ENCODE measurements at places on chromosomes 3 and 15.

DNA sequence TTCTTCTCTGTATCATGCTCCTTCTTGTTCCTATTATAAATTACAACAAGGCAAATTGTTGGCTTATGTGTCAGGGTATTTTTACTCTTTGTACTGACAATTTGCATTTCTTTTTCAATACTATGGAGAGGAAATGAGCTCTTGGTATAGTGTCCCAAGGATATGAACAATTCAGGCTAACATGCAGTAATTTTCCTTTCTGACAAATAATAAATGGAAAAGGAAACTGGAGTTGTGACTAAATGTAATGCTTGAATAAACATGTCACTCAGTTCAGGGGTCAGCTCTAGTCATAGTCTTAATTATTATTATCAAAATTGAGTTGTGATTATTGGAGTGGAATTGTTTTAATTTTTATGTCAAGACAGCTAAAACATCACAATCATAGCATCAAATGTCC lies 256.0 kb upstream of the ZPLD1 start:
- no peak for DNase-seq

DNA sequence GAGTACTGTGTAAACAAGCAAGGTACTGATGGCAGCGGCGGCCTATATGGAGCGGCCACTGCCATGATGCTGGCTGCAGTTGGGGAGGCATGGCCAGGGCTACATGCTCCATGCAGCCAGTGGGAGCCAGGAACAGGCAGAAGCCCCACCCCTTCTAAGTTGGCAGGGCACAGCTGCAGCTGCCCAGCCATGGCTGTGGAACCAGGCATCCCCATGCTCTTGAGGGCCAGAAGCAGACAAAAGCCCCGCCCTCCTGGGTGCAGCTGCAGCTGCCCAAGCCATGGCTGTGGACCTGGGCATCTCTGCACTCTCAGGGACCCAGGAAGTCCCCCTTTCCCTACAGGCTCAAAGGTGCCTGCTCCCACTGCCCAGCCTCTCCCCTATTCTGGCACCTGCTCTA lies 150.9 kb downstream of the FMN1 start:
- DNase-seq, result no peak

GRCh38 chr15:90024406-90024805 lies 23.3 kb downstream of the ZNF710 start:
- no peak for DNase-seq

DNA sequence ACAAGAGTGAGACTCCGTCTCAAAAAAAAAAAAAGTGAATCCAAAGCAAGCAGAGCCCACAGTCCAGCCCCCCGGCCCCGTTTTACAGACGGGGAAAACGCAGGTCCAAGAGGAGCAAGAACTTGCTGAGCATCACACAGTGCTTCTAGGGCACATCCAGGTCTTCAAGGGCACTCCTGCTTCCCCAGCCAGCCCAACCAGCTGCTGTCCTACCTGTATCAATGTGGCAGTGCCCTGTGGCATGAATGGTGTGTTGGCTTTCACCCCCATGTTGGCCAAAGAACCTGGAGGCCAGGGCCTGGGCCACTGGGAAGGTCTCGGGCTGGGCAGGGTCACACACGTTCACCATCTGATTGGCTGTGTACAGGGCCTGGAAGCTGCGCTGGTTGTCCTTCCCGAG lies 4.6 kb downstream of the MAN2C1 start:
- no peak for DNase-seq

DNA sequence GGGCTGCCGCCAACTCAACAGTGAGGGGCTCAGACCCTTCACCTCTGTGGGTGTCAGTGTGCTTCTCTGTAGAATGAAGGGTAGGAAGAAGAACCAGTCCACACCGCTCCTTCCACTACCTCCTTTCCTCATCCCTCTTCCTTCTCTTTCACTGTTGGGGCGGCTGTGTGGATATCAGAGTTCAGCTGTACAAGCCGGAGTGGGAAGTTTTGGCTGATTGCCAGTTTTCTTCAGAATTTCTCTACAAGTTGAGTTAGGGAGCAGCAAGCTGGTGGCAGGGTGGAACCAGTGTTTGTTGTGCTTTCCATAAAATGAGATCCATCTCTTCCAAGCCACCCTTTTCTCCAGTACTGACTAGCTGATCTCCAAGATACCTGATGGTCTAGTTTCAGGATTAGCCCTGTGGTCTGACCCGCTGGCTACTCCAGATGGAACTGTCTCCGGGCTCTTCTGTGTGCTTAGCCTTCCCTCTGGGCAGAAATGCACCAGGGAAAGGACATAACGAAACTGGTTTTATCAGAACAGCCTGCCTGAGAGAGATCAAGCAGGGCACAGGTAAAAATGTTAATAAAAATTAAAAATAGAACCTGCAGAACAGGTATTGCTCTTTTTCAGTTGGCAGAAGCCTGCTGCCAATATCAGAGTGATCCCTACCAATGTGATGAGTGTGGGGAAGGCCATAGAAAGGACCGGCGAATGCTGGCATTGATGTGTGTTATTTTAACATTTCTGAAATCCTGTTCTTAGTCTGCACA lies 169.9 kb upstream of the TSC22D2 start:
- no peak for DNase-seq

DNA sequence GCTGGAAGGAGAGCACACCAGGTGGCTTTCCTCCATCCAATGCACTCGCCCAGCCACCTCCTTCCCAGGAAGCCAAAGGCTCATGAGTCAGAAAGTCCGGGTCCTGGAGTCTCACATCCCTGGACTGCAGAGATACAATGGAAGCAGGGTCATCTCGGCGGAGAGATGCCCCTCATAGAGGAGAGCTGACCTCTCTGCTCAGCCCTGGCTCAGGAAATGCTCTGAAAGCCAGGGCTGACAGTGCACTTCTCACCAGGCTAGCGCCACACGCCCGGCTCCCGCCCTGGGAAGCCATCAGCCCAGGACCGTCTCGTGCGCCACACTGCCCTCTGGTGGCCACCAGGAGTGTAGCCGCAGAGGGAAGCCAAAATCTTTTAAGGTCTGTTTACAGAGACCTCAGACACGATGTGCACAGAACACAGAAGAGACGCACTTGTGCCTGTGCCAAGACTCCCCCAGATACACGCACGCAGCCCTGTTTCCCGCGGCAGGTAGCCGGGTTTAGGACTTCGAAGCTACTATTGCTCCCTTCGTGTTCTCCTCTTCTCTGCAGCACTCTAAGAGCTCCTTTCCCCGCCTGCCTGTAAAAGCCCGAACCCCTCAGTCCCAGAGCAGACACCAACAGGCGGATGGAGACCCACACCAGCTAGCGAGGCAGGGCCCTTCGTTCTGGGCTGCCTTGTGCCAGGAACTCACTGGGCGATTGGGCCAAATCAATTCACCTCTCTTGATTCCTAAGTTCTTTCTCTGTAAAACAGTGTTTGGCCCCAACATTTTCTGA lies 9.7 kb downstream of the NTRK3 start:
- peak; percentile 91 for DNase-seq

DNA sequence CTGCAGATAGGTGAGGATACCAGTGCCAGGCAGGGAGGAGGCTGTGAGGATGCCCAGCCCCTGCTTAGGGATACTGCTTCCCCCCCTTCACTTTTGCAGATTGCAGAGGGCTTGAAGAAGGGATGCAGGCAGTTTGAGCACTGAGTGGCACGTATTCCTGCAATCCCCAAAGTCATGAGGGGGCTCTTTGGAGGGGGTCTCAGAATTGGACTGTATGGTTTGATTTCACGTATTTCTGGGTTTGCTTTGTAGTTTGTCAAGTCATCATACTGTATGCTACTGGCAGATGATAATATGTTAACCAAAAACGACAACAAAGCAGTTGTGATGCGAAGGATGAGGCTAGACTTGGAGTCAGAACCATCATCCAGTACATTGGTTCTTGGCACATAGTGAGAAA lies 28.1 kb downstream of the CHST14 start:
- DNase-seq, result no peak

DNA sequence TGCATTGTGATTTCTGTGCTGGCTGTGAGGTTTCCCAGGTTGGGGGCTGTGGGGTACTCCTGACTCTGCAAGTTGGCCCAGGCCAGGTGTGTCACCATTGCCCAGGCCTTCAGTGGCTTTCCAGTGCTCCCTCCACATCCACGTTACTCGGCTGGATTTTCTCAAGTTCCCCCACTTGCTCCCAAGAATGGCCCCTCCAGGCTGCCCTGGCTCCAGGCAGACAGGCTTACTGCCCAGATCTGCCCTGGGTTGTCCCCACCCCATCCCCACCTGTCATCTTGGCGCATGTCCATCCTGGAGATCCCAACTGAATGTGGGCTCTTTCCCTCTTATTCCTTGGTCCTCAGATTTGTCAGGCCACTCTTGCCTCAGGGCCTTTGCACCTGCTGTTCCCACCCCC lies 3.6 kb downstream of the APBA2 start:
- DNase-seq, result no peak

Data from activated CD8-positive, alpha-beta memory T cell treated with anti-CD3 and anti-CD28 coated beads, Interleukin-2, amount 50 U/mL, for 48 hours (primary cell).